ENCODE measurements at places on chromosomes 2 and 18.

- DNase-seq = no peak
Observed at GRCh38 chr18:48194591-48195181, 214.5 kb downstream of the ZBTB7C start.

- peak; percentile 34 for DNase-seq
Observed at GRCh38 chr18:63307551-63308200, 11.9 kb downstream of the BCL2 start.

DNA sequence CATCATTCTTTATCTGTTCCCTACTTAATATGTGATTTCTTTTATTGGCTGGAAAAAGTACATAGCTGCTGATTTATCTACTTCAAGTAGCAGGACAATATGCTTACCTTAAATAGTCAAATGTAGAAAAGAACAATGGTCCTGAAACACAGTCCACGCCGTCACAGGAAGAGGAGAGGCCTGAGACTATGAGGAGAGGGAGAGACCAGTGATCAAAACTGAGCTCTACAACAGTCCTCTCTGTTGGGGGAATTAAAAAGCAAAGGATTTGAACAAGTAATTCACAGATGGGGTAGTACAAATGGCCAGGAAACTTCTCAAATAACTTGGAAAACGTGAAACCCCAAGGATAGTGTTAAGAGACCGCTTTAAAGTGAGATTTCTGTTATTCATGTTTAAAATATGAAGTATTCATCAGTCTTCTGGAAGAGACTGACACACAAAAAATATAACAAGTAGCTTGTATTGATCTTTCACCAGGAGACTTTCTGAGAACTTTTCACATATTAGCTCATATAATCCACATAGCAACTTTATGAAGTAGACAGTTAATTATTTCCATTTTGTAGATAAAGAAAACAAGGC lies 20.2 kb downstream of the SCYGR8 start:
- peak; percentile 6 for DNase-seq

DNA sequence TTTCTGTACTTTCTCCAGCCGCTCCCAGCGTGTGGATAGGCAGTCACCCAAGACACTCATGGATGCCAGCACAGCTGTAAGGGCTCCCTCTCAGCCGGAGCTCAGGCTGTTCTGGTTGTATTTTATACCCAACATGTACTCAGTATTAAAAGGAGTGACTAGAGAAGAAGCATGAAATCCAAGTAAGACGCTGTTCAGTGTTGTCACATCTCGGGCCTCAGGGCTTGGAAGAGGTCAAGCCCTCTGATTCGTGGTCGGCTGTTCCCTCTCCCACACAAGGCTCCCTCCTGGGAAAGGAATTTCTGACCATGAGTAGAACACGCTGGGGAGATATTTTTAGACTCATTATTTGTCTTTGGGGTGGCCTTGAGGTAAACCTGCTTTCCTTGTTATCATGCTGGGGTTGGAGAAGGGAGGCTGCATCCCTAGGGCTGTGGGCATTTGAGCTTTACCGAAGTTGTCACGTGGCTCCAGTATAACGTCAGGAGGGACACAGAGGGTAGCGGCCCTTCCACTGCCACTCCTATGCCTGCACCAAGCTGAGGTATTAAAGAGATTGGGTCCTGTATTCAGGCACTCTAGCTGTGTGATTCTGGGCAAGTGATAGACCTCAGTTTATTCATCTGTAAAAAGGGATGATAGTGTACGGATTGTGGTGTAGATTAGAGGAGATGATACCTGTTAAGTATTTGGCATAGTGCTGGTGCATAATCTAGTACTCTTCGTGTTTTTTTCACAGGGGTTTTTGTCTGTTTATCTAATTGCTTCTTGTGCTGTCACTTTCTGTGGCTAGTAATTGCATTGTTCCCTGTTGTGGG lies 34.1 kb downstream of the HK2 start:
- DNase-seq = peak; percentile 84

GRCh38 chr2:235418918-235419317 lies 74.9 kb upstream of the AGAP1 start:
- DNase-seq = no peak

- no peak for DNase-seq
Observed at GRCh38 chr2:213221957-213222356, 62.3 kb upstream of the SPAG16 start.

DNA sequence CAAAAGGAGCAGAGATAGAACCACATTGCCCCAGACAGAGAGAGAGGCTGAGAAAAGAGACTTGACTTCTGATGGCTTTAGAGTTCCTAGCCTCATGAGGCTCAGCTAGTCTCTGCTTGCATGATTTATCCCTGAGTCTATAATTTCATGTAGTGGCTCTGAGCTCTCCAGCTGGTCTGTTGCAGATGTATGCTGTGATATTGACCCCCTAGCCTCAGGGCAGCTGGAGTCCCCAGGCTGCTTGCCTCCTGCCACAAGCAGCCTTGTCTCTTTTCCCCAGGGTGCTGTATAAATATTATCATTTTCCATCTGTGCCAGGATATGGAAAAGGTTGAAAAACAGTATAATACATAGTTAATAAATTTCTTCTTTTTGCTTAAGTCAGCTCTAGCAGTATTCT lies 467.6 kb upstream of the CWC22 start:
- DNase-seq = no peak

- no peak for DNase-seq
Observed at GRCh38 chr2:172374318-172375240, 52.8 kb upstream of the ITGA6 start.

GRCh38 chr18:12031846-12032245 lies 50.5 kb downstream of the IMPA2 start:
- peak; percentile 81 for DNase-seq

GRCh38 chr2:226489775-226490541 lies 309.7 kb downstream of the IRS1 start:
- peak; percentile 48 for DNase-seq

GRCh38 chr18:23451491-23451890 lies 1.6 kb upstream of the RIOK3 start:
- no peak for DNase-seq

GRCh38 chr18:25360301-25360899 lies 8.4 kb upstream of the ZNF521 start:
- DNase-seq = no peak

- peak; percentile 59 for DNase-seq
Observed at GRCh38 chr2:65349863-65350262, 82.5 kb downstream of the SPRED2 start.

DNA sequence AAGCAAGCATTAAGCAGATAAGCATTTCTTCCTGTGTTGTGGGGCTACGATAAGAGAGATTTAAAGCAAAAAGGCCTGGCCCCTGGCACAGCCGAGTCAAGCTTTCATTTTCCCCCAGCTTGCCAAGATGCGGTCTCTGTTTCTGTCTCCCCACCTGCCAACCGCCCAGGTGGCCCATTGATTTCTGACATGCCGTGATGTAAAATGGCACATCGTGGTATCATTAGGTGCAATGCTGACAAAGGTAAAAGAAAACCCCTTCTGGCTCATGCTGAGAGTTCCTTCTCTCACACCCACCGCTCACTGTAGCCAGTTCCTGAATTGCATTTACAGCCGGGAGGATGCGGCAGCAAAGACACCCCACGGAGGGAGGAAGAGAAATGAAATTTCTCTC lies 62.8 kb downstream of the BOD1L2 start:
- DNase-seq = no peak

DNA sequence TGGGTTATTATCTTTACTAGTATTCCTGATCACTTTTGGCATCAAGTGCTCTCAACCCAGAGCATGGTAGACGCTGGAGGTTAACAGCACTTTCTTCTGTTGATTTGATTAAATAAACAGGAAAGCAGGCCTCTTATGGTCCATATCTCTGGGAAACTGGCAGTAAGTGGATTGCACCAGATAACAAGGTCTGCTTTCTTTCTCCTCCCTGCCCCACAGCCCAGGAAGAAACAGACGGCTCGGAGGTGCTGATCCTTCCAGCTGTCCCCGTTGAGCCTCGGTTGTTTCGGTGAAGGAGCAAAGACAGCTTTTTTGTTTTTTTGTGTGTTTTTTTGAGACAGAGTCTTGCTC lies 100.8 kb upstream of the KCTD1 start:
- no peak for DNase-seq

DNA sequence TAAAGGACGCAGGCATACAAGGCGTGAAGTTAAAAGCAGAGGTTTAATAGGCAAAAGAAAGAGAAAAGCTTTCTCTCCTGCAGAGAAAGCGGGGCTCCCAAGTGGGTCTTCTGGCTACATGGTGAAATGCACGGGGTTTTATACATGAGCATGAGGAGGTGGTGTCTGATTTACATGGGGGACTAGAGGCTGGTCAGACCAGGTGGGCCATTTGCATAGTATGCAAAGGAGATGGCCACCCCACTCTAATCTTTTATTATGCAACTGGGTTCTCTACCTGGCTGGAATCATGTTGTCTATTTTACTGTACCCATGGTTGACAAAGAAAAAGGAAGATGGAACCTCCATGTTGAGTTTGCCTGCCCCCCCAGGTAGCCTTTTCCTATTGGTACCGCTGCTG lies 356.2 kb downstream of the KCNJ3 start:
- DNase-seq = no peak

GRCh38 chr2:191255756-191256312 lies 10.6 kb downstream of the MYO1B start:
- DNase-seq = no peak

DNA sequence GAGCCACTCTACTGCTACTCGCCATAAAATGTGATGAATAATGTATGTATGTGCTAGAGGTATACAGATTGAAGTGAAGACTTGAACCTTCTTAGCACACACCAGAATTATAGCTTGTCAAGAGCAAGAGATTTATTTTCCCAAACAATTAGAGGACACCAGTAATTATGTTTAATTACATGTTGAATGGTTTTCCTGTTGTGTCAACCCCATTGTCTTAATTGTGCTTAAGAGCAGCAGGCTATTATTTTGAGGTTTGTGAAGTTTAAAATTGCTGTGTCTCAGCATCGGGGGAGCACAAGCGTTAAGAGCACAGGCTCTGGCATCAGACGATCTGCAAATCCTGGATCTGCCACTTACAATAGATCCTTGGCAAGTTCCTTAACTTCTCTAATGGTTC lies 29.0 kb downstream of the KIF5C start:
- no peak for DNase-seq

GRCh38 chr2:240581811-240582210 lies 4.7 kb upstream of the CAPN10 start:
- no peak for DNase-seq

DNA sequence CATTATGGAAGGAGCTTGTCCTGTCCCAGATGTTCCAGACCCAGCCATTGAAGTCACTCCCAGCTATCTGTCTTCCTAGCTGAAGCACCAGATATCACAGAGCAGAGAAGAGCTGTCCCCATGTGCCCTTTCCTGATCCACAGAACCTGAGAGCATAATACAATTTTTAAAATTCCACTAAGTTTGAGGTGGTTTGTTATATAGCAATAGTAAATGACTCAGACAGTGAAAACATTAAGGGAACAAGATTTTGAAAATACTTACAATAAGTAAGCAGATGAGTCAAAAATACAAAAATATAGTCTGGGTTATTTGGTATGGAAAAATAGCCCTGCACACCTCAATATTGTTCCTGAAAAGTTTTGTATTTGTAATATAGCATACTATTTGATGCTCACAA lies 85.8 kb upstream of the GLS start:
- DNase-seq = no peak

DNA sequence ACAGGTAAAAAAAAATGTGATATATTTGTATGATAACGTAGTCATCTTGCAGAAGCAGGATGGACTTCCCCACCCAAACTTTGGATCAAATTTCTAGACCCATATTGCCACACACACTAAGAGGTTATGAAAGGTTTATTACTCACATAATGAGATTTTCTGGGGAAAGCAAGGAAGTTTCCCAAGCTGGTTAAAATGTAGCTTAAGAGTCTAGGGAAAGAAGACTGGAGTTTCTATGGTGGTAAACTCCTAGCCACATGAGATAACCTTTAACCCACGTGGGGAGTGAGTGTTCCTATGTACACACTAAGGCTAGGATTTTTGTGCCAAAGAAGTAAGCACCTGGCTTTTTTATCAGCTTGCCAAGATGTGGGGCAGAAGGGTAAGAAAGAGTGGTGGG lies 335.7 kb upstream of the UBE2E3 start:
- peak; percentile 52 for DNase-seq

DNA sequence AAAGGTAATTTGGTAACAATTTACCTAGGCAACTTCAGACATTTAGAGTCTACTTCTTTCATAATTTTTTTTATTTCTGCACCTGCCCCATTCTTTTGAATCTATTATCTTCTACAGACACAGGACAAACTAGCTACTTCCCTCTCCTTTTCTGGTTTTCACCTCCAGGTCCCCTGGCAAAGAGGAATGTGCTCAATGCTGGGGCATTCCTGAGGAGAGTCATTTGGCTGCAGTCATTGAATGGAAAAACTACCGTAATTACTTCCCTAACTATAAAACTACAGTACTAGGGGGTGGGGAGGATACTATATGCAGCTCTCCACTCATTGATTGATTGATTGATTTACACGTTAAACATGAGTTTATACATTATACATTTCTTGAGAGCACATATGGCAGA lies 11.2 kb upstream of the ARHGAP28 start:
- peak; percentile 19 for DNase-seq

Data from astrocyte of the hippocampus (primary cell).